Mesenchymal stem cell (in vitro differentiated cells and primary cell): ENCODE measurements at places on chromosomes 6 and 20.

GRCh38 chr6:15148356-15148946, 97.4 kb upstream of the JARID2 start:
- peak; percentile 43 for DNase-seq

DNA sequence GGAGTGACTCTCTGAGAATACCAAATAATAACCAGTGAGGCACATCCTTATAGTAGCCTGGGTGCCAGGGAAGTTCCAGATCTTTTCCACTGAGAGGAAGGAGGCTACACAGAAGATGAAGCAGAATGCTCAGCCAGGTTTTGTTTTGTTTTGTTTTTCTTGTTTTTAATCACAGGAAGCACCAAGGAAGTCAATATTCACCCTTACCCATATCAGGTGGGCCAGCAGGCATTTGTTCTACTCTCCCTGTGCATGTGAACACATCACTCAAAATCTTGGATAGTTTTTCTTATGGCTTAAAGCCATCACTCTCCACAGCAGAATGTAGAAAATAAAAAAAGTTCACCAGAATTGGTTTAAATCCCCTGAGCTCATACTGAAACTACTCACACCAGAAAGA, 10.5 kb downstream of the SLC17A1 start:
- no peak for DNase-seq

GRCh38 chr6:55212156-55212555, 37.8 kb downstream of the HCRTR2 start:
- peak; percentile 9 for DNase-seq

DNA sequence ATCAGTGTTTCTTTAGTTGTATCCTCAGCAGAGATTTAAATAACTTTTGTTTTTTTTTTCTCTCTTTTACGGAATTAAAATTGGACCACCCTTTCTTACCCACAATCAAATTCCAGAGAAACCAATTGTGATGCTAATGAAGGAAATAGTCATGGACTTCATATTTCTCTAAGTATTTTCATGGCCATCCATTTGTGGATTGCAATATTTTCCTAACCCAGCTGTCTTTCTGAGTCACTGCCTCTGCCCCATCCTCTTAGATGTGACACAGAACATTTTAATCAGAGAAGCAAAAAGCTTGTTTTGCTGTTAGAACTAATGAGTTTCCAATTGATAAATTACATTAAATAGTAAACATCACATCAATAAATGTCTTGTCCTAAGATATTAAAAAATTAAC, 405.5 kb upstream of the ADGRB3 start:
- no peak for DNase-seq

DNA sequence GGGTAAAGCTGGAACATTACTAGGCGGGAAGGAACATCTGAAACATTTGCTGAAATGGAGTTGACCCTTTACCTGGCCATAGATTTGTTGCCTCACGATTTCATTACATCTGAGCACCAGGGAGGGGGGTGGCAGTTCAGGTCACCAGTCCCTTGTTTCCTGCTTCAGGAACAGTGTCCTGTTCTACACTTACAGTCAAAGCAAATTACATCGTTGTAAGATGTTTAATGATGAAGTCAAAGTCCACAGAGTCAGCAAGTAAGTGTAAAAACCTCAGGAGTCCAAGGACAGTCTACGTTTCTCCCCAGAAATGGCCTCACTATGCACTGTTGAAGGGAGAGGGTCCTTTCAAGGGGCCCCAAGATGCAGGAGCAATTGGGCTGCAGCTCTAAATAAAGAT, 8.9 kb upstream of the MICB start:
- DNase-seq: no peak

GRCh38 chr6:165848086-165848426, 185.0 kb upstream of the PDE10A start:
- no peak for DNase-seq

- DNase-seq: peak; percentile 78
These were observed 45.6 kb upstream of the SGK1 start for GRCh38 chr6:134363323-134364039.

DNA sequence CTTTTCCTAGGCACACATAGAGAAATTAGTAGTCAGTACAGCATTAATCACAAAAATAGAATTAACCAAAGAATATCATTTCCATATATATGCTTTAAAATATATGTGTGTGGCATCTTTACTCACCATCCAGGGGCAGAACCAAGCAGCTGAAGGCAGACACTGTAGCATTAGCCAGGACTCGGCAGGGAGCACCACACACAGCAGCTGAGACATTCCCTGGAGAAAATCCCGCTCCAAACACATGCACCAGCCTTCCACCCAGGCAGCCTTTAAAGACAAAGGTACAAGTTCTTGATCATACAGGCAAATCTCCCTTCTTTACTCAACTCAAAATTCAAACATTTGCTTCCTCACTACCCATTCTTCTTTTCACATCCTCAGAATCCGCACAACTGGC, 64.7 kb downstream of the PKHD1 start:
- DNase-seq: no peak

DNA sequence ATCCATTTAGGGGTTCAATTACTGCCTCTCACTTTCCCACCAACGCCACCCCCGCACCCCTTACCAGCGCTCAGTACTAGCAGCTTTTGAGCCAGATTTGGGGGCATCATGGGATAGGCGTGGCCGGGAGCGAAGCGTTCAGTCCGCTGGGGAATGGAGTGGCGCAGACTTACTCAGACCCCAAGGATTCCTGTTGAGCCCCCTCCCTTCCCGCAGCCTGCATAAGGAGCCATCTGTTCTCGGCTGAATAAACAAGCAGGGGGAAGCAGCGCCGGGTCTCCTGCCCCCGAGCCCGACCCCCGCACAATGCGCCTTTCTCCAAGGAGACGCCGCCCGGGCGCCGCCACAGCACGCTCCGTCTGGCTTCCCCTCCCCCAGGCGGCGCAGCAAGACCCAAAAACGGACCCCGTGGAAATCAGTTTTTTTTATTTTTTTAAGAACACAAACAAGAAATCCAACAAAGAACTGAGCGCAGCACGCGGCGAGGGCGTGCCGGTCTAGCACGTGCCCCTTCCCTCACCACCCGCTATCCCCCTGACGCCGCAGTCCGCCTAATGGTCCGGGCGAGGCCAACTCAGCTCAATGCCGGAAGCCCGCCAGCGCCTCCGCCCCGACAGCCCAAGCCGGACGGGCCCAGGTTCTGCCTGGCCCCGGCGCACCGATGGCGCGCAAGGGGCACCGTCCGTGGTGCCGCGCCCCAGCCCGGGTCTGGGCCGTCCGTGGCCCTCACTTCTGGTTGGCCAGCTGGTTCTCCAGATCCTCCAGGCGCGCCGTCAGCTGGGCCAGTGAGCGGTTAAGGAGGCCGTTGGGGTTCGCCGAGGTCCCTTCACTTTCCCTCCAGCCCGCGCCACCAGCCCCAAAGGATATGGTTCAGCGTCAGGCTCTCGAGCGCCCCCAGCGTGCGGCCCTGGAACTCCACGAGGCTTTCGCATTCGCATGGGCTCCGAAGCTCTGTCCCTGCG, 13.3 kb upstream of the RBPJL start:
- DNase-seq: peak; percentile 73

DNA sequence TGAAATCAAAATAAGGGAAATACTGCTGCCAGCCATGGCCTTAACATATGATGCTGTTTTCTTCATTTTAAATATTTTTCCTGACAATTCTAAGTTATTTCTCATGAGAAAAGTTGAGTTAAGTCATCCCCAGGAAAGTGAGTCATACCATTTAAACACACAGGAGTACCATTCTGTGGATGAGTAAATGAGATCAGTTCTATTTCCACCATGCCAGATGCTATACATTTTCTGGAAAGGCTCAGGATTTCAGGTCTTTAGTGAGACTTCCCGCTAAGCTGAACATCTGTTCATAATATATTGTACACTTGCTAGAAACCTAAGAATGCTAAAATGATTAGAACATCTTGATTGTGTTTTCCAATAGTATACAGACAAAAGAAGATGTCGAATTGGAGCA, 256.2 kb upstream of the MANEA start:
- no peak for DNase-seq

- no peak for DNase-seq
These were observed 36.9 kb upstream of the ADGRF1 start for GRCh38 chr6:47078991-47079390.

DNA sequence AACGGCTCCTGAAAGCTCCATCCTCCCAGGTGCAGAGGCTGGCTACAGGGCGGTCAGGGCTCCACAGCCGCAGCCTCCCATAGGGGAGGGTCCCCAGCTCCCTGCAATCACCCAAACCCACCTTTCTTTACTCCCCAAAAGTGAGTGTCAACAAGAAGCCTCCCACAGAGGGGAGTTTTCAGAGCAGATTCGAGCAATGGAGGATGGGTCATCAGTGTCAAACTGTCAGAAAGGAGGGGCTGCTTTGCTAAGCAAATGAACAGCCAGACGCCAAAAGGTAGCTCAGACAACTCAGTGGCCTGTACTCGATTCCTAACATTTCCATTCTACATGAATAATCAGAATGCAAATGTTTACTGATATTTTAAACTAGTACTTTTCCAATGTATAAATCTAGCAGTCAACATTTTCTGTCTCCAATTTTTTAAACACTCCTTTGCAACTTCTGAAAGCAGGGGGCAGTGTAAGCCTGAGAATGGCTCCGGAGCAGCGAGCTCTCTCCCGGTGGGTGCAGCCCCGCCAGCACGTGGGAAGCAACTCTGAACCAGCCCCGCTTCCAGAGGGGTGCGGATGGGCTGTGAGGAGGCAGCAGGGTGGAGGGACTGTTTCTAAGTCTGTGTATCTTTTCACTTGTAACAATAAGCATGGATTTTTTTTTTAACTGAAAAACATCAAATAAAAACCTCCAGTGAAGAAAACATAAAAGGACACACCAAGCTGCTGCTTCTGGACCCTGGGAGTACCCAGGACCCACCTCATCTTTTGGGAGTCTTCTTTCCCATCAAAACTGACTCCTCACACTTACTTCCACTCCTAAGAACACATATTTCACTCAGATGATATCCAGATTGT, 54.9 kb downstream of the TAF4 start:
- peak; percentile 67 for DNase-seq

DNA sequence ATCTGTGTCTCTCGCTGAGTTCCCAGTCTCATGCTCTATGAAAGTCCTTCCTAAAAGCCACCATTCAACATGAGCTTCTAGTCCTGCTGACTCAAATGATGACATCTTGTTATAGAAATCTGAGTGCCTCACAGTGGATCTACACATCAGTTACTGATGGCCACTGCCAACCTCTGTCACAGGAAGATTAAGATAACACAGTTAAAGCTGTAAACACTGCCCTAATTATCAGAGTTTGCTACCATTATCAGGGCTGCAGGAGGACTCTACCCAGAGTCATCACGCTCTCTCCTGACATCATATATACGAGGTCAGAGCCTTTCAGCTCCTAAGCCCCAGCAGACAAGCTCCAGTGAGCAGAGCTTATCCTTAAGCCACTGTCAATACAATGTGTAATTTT, 63.2 kb downstream of the HIVEP2 start:
- DNase-seq: peak; percentile 42

GRCh38 chr6:136326038-136326553, 36.5 kb upstream of the BCLAF1 start:
- DNase-seq: peak; percentile 51

DNA sequence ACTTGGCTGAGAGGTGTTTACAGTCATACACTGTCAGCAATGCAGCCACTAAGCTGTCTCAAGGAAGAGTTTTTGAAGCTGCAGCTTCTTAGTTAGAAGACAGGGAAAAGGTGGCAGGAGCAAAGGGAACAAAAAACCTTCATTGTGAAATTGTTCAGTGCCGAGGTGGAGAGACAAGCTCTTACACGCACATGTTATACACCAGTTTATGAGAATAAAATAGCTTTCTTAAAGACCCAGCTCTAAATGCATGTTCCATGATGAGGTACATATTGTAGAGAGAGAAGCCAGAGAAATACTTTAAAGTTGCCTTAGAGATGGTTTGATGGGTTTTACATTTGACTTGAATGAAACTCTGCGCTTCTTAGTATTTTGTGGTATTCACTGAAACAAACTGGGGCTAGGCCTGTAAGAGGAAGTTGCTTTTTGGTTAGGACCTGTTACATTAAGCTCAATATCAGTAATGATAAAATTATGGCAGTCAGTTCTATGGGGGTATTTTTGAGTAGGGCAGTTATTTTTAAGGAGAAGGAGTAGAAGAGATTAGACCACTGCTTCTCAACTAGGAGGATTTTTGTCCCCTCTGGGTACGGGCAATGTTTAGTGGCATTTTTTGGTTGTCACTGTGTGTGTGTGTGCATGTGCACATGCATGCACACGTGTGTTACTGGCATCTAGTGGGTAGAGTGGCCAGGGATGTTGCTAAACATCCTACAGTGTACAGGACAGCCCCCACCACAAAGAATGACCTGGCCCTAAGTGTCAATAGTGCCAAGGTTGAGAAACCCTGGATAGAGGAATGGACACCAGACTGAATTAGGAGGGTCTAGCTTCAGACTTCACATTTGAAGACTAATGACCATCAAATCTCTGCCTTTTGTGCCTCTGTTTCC, 9.8 kb downstream of the NEDD9 start:
- no peak for DNase-seq

DNA sequence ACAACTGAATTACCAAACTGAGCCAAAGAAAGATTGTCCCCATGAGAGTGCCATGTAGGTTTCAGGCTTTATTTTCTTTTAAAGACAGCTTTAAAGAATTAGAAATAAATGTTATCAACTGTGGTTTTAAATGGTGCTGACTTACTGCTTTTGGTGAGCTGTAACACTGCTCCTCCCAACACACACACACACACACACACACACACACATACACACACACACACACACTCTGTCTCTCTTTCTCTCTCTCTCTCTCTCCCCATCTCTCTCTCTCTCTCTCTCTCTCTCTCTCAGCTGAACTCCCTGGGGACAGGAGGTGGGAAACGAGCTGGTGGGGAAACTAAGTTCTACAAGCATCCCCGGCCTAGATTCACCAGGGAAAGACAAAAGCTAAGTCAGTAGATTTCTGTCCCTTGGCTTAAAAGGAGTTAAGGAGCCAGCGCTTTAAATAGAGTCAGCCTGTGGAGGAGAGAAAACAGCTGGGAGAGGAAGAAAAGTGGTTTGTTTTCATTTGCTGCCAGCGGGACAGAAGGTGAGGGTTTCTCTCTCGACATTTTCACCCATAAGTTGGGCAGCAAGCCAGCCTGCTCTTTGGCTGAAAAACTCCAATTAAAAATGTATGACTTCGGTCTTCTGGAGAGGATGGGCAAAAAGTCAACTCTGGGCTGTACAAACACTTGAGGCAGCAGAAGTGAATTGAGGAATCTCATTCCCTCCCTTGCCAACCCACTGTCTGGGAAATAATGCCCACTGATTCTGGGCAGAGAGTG, 27.4 kb downstream of the CBLN4 start:
- DNase-seq: no peak

DNA sequence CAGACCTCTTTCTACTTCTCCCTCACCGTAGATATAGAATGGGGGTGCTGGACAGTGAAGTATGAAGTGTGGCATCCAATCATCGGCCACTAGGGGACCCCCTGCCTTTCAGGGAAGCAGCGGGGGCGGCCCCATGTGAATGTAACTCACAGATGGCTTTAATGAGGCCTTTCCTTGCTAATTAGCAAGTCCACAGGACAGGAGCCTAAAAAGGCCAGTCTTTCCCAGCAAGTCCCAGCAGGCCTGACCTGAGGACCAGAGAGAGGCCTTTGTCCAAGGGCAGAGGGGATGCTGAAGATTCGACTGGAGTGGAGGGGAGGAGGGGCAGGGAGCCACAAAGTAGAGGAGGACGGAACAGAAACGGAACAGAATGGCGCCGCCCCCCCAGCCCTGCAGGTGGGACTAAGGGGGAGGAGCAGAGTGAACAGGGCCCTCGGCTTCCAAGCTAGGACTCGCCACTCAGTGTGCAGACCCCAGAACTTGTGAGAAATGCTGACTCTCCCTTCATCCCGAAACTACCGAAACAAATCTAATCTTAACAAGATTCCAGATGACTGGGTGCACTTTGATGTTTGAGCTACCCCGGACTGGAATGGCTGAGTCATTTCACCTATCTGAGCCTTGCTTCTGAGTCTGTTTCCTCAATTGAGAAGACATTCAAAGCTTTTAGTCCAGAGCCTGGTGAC, 5.8 kb downstream of the C6orf132 start:
- peak; percentile 71 for DNase-seq

- peak; percentile 29 for DNase-seq
These were observed 16.4 kb upstream of the QKI start for GRCh38 chr6:163398115-163398514.
